ENCODE measurements at places on chromosomes 13 and 19.

- no peak for DNase-seq
These were observed at the start of gene CAPS for GRCh38 chr19:5913739-5914357. Gene CAPS, plus strand, starts transcription at chr19:5914254. Its CDS starts 153 bp downstream, at chr19:5914407.

DNA sequence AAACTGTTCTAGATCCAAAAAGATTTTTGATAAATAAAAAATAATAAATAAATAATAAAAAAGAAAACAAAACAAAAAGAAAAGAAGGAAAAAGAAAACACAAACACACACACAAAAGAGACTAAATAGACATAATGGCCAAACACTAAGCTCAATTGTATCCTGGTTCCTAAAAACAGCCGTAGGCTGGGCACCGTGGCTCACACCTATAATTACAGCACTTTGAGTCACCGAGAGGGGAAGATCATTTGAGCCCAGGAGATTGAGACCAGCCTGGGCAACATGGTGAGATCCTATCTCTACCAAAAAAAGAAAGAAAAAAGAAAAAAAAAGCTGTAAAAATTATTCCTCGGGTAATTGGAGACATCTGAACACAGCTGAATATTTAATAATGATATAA is 8.9 kb downstream of the ETHE1 start:
- DNase-seq = no peak

DNA sequence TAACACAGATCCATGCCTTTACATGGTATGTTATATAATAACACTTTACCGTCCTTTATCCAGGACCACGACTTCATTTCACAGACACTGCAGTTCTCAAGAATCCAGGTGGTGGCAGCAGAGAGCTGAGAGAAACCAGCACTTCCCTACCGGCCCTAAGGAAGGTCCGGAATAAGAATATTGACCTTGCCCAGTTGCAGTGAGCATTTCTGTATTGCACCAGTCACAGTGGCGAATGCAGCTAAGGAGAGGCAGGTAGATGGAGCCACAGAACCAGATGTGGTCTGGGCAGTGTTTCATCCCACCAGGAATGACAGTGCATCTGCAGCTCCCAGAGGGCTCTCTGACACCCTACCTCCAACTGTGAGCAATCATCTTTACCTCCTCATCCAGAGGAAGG is 44.6 kb downstream of the ZNF787 start:
- no peak for DNase-seq

DNA sequence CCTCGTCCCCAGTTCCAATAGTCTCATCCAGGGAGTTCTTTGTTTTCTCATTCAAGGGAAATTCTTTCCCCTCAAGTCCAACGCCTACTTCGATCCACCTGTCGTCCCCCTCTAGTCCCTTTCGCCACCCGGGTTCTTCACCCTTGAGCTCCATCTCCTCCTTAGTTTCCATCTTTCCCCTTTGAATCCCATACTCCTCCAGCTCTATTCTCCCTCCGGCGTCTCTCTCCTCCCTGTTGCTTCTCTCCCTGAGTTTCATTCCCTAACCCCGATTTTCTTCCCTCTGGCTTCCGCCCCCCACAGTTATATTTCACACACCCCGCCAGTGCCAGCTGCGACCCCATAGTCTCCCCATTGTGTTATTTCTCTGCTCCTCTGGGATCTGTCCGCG is 628 bp upstream of the SLC17A7 start:
- DNase-seq = no peak

- peak; percentile 2 for DNase-seq
These were observed 9.4 kb downstream of the IFNL2 start for GRCh38 chr19:39277598-39277997.

- no peak for DNase-seq
These were observed 35.5 kb upstream of the IGFL4 start for GRCh38 chr19:46076031-46076880.

- DNase-seq = peak; percentile 81
These were observed 6.4 kb downstream of the NFIX start for GRCh38 chr19:13001502-13002165.

GRCh38 chr19:55231391-55232285 is 3.1 kb upstream of the TMEM86B start:
- DNase-seq = no peak

DNA sequence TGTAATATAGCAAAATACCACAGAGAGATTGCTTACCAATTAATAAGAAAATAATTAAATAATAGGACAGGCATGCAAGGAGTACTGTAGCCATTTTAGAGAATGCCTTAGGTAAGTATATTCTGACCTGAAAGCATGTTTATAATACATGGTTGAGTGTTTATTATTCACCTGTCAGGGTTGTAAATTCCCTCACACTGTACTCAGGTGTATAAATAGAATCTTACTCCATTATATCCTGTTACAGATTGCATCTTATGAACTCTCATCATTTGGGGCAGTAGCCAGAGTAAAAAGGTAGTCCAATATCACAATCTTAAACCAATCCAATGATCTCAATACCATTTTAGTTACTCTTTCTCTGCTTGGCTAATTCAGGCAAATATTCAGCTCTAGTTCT is 35.8 kb upstream of the GTF2F2 start:
- no peak for DNase-seq

DNA sequence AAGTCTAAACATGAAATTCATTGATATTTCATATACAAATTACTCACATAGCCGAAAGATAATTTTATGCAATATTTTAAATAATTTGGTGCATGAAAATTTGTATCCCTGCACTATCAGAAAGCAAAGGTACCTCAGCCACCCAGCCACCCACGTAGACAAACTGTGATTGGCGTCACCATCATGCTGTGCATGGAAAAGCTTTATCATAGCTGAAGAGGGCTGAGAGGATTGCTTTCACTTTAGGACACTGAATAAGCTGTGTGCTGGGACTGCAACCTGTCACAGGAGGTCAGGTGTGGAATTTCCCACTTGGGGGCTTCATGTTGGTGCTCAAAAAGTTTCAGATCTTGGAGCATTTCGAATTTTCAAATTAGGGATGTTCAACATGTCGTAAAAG is 96.3 kb downstream of the MYCBP2 start:
- no peak for DNase-seq

DNA sequence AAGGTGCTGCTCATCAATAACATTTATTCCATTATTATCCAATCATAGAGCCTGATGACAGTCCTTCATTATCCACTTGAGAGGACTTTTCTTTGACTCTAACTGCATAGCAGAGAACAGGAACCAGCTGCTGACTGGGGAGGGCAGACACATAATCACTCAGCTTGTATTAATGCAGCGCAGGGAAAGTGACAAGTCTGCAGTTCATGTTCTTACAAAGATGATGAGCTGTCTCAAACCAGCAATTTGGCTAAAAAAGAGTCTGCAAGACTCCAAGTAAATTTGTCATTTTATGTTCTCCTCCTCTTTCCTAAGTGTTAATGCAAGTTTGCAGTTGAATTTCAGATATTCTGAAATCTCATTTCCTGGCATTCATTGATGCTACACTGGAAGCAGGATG is 40.0 kb upstream of the CBY2 start:
- no peak for DNase-seq

GRCh38 chr19:13817615-13818371 is 22.6 kb downstream of the ZSWIM4 start:
- DNase-seq = no peak

DNA sequence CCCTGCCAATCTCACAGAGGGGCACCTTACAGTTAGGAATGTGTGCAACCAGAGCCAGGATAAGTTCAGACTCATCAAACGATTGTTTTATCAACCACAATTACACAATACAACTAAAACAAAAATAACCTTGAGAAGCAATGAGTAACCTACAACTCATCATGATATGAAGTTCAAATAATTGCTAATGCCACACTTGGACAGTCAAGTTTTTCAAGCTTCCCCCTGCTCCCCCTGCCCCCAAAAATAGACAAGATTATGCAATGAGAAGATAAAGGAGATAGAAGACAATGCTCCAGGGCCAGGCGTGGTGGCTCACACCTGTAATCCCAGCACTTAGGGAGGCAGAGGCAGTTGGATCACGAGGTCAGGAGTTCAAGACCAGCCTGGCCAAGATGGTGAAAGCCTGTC is 13.6 kb upstream of the KPNA3 start:
- DNase-seq = no peak

DNA sequence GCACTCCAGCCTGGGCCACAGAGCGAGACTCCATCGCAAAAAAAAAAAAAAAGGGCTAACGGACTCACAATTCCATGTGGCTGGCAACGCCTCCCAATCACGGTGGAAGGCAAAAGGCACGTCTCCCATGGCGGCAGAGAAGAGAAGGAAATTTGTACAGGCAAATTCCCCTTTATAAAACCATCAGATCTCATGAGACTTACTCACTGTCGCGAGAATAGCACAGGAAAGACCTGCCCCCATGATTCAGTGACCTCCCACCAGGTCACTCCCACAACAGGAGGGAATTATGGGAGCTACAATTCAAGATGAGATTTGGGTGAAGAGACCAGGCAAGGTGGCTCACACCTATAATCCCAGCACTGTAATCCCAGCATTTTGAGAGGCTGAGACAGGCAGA is 18.7 kb upstream of the NMRK2 start:
- DNase-seq = no peak

GRCh38 chr19:13284929-13285928 is 135.0 kb downstream of the IER2 start:
- DNase-seq = no peak

DNA sequence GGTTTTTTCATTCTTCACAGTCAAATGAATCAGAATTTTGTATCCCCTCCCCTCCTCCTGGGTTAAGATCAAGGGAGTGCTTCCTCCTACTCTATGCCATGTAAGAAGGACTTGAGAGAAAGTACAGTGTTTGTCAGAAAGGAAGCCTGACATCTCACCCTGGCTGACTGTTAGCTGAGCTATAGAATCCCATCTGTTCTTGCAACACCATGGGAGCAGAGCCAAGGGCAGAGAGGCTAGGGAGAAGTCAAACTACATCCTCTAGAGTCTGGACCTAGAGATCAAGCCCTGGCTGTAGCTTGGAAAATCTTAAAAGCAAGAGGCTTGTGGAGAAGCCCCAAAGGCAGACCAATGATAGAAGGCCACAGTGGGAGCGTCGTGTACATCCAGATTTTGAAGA is 145.9 kb downstream of the OLFM4 start:
- DNase-seq = no peak

GRCh38 chr13:50511877-50512341 is 331.6 kb downstream of the DLEU7 start:
- DNase-seq = no peak

- no peak for DNase-seq
These were observed 1.8 kb upstream of the FBN3 start for GRCh38 chr19:8150998-8151766.

- DNase-seq = no peak
These were observed 38.8 kb downstream of the POLR1D start for GRCh38 chr13:27660511-27660910.

- no peak for DNase-seq
These were observed 19.8 kb upstream of the CEACAM4 start for GRCh38 chr19:41646589-41647204.

- no peak for DNase-seq
These were observed 44.9 kb downstream of the TEX29 start for GRCh38 chr13:111365149-111366005.

GRCh38 chr13:27593267-27593666 is 27.1 kb downstream of the LNX2 start:
- no peak for DNase-seq

DNA sequence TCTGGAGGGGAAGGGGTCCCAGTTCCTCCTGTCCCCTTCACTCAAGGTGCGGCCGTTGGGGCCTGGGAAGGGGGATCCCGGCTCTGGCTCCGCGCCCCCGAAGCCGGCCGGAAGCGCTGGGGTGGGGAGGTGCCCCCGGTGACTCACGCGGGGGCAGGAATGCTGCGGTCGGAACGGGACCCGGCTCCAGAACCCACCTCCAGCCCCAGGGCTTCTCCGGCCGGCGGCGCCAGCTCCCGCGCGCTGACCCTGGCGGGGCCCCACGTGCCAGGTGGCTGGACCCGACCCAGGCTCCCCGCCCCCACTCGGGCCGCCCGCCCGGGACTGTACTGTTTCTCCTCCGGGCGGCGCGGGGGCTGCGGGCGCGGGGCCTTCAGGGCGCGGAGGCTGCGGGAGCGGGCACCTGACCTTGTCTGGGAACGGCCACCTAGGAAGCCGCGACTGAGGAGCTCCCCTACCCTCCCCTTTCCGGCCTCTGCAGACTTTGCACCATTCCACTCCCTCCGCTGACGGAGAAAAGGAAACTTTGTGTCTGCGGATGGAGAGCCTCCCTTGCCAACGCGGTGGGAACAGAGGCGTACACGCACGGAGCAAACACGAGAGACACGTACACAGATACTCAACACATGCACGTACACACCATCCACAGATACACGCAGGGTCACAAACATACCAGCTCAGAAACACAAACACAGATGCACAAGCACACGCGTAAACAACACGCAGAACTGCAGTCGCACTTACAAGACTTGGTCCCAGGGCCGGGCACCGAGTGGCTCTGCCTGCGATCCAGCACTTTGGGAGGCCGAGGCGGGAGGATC is 7.2 kb downstream of the AXL start:
- DNase-seq = peak; percentile 85

DNA sequence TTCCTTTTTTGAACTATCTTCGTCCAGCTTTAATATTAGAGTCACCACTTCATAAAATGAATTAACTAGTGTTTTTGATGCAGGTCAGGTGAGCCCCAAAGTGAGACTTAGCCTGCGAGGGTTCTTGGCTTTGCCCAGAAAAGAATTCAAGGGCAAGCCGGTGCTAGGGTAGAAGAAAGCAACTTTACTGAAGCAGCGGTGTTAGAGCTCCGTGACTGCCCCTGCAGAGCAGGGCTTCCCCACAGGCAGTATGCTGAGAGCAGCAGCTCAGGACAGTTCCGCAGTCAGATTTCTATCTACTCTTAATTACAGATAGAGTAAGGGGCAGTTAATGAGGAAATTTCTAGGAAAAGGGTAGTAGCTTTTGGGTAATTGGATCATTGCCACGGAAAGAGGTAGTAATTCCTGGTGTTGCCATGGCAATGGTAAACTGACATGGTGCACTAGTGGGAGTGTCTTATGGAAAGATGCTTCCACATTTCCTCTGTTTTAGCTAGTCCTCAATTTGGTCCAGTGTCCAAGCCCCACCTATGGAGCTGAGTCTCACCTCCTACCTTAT is 432.2 kb upstream of the ZNF507 start:
- DNase-seq = no peak

DNA sequence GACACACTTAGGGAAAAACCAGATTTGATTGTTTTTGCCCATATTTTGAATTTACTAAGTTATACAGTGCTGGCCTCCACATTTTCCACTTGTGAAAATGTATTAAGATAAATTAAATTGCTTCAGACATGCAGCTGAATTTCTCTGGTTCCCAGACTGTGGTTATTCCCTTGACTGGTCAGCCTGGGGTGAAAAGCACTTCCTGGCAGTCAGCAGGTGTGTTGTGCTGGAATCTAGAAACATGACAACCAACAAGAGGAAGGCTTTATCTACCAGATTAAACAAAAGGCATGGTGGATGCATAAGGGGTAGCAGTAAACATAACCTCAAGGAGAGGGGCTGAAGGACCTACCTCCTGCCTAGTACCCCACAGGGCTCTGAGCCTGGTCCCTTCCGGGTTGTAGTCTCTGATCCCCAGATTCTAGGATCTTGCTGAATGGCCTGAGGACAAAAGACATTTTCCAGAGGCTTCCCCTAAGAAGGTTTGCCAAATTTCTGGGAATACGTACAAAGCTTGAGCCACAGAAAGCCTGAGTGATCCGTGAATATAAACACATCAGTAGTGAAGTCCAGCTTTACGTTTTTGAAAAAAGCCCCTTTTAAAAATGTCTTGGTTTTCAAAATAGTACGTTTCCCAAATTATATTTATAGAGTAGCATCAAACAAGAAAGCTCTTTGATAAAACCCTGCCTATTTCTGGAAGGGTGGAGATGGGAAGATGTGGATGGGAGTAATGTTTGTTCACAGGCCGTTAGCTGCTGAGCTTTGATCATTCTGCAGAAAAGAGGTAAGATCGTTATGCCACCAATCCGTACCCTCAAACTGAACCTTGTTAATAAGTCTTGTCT is 133.4 kb downstream of the LACC1 start:
- DNase-seq = no peak

GRCh38 chr13:36059321-36059720 is 71.9 kb downstream of the DCLK1 start:
- DNase-seq = no peak
